ENCODE measurements at places on chromosomes 1 and 21.

DNA sequence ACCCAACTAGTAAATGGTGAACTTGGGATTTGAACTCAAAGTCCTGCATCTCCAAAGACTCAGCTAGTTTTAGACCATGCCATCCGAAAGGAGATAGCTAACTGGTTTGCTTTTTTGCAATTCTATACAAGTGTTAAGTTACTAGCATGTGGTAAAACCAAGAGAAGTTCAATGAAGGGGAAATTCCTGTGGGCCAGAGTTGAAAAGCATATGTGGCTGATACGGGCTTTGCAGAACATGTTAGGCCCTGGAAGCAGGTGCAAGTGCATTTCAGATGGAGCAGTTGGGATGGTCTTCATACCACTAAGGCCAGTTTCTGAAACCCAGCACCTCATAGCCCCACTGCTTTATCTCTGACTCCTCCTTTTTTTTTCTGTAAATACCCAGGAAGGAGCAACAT is 620.9 kb downstream of the PLPP3 start:
- no peak for DNase-seq

GRCh38 chr21:32330784-32331311 is 32.2 kb downstream of the MRAP start:
- DNase-seq, result no peak

DNA sequence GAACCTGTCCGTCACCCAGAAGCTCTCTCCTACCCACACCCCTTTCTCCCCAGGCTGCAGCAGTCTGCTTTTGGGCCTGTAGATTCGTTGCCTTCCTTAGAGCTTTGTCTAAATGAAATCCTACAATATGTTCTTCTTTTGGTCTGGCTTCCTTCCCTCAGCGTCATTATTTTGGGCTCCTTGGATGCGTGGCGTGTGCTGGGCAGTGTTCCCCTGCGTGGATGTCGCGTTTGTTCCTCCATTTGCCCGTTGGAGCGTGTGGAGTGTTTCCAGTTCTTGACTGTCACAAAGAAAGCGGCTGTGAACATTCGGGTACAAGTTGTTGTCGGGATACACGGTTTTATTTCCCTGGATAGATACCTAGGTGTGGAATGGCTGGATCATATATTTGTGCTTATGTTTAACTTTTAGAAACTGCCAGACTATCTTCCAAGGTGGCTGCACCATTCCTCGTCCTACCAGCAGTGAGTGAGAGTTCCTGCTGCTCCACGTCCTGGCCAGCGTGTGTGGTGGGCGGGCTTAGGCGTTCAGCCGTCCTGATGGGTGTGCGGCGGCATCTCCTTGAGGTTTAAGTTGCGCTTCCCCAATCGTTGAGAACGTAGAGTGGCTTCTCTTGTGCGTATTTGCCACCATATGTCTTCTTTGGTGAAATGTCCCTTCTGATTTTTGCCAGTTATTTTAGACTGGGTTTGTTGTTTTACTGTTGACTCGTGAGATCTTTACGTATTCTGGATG is 31.7 kb downstream of the SKI start:
- no peak for DNase-seq

DNA sequence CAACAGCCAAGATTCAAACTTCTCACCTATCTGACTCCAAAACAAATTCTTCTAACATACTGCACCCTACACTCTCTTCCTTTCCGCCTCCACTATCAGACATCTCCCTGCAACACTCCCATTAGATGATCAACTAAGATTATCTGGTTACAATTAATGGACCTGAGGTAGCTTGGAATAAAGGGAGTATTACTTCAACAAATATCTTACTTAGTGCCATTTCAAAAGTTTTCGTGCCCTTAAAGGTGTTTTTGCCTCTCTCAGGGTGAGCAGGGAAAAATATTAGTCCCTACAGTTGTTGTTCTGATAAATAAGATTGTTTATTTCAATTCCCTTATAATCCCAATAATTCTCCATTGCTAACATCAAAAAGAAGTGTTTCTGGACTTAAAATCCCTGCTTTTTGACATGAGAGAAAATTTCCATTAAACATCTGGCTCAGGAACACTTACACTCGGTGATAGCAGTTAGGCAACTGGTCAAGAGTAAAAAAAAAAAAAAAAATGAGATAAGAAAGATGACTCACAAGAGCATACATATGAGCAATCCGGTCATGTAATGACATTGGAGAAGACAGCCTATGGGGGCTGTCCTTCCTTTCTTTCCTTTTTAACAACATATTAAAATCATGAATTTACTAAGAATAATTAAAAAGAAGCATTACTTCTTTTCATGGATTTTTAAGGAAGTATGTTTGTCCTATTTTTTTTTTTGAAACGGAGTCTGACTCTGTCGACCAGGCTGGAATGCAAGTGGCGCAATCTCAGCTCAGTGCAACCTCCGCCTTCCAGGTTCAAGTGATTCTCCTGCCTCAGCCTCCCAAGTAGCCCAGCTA is 7.6 kb downstream of the RSBN1 start:
- no peak for DNase-seq

Measured in GDM1 (cell line).